ENCODE measurements at places on chromosomes 3 and 15.

DNA sequence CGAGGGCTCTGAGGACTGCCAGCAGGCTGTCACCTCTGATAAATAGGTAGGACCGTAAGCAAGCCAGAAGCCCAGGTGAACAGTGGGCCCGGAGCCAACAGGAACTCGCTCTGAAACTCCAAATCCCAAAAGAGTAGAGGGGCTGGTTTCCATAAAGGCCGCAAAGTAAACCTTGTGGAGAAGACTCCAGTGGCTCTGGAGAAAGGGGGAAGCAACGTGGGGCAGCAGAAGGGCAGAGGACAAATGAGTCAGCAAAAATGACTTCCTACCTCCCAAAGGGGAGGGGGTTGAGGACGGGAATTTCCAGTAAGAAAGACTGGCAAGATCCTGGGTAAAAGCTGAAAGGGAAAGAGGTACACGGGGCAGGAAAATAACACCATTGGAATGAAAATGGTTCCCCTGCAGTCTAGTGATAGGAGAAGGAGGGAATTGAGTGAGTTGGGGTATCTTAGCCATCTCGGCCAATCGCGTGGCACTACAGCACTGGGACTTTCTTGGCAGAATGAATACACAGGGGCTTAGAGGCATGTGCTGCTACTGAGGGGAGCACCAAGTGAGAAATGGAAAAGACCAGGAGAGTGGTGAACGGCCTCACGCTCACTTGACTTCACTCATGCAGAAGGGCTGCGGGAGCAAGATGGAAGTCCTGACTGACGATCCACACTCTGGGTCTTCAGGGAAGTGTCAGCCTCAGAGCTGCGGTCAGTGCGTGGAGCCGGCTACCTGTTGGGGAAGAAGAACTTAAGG lies 33.2 kb downstream of the BMF start:
- no peak for DNase-seq

- peak; percentile 19 for DNase-seq
Observed at GRCh38 chr3:48514431-48515227, 10.7 kb upstream of the SHISA5 start.

DNA sequence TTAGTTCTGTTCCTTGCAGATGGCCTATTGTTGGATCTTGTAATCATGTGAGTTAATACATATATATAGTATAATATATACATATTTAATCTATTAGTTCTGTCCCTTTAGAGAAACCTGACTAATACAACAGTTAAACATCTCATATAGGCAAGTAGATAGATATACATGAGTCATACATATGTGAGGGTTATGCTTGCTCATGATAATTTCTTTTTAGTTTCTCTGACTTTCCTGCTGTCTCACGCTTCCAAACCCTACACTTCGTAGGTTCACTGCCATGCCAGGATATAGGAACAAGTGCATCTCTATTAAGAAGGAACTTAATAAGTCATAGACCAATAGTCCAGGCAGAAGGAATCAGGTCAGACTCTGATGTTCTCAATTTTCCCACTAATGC lies 16.8 kb upstream of the CLDN16 start:
- no peak for DNase-seq

DNA sequence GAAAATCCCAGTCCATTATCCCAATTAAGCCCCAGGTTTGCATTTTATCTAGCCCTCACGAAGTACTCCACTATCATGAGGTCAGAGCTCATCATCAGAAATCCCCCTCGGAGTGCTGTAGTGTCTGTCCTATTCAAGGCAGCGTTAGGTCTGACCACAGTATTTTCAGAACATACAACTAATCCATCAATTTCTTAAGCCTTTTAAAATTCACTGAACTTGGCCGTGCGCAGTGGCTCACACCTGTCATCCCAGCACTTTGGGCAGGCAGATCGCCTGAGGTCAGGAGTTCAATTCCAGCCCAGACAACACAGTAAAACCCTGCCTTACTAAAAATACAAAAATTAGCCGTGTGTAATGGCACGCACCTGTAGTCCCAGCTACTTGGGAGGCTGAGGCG lies 11.9 kb downstream of the VGLL4 start:
- DNase-seq = no peak

- no peak for DNase-seq
Observed at GRCh38 chr15:98666841-98667240, 18.5 kb downstream of the IGF1R start.

GRCh38 chr15:93048759-93049161 lies 40.3 kb downstream of the RGMA start:
- no peak for DNase-seq

Measured in chondrocyte (in vitro differentiated cells).